ENCODE measurements at places on chromosomes 6 and 20. TPM values are rescaled to one million over a fixed set of nuclear protein-coding genes. Genes with fewer than 3 reads are reported as not detected.

- no peak for DNase-seq
Measured at GRCh38 chr6:107717781-107718180, 106.3 kb downstream of the SCML4 start.

SYTL3 gene
- 13.8 TPM for total RNA-seq

- no peak for DNase-seq
Measured at GRCh38 chr6:159307246-159307790, 138.1 kb downstream of the FNDC1 start.

SOBP gene
- under 0.01 TPM for total RNA-seq

GRCh38 chr6:108587258-108588059 is 26.7 kb downstream of the FOXO3 start:
- peak; percentile 82 for DNase-seq

- peak; percentile 7 for DNase-seq
Measured at GRCh38 chr6:41098366-41098765, 25.6 kb downstream of the NFYA start.

GRCh38 chr20:6533761-6534479 is 233.6 kb upstream of the BMP2 start:
- peak; percentile 51 for DNase-seq

NPBWR2 gene
- total RNA-seq: not detected

HDGFL1 gene
- total RNA-seq: not detected

DNA sequence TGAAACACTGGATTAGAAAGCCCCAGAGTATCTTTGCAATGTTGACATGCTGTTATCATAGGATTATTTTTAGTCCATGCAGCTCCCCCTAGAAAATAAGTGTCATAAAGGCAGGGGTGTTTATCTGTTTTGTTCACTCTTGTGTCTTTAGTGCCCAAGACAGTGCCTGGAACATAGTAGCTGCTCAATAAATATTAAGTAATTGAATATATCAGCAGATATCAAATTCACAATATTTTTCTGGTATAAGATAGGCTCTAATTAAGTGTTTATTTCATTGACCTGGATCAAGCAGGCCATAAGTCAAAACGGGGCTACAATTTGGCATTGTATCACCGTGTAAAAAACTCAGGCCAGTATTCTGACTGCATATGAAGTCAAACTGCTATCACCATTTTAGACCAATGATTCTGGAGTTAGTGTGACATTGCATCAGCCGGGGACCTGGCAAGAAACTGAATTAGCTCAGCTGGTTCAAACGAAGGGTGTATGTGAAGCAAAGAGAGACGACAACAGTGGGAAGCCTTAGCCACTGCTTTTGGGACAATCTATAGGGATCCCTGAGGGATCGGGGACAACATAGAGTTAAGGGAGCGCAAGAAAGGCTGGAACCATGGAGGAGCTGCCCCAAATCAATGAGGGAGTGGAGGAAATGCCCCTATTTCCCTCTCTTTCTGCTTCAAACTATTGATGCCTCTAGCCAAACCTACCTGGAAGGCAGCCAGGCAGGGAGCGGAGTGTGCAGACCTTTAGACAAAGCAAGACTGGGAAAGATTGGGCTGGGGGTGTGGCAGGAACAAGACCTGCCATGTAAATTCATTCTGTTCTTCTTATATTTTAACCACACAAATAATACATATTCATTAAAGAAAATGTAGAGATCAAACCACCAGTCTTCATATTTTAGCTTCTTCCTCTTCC is 112.2 kb downstream of the PLEKHG1 start:
- no peak for DNase-seq

- DNase-seq: peak; percentile 71
Measured at GRCh38 chr20:2879146-2879545, 5.9 kb downstream of the PTPRA start.

- DNase-seq: no peak
Measured at GRCh38 chr6:15509335-15509933, 153.4 kb downstream of the DTNBP1 start.

- no peak for DNase-seq
Measured at GRCh38 chr6:39050453-39051112, 2.0 kb downstream of the GLP1R start.

SNAP25 gene
- total RNA-seq: 0.58 TPM

- no peak for DNase-seq
Measured at GRCh38 chr20:46174469-46175126, 56.5 kb downstream of the CD40 start.

DNA sequence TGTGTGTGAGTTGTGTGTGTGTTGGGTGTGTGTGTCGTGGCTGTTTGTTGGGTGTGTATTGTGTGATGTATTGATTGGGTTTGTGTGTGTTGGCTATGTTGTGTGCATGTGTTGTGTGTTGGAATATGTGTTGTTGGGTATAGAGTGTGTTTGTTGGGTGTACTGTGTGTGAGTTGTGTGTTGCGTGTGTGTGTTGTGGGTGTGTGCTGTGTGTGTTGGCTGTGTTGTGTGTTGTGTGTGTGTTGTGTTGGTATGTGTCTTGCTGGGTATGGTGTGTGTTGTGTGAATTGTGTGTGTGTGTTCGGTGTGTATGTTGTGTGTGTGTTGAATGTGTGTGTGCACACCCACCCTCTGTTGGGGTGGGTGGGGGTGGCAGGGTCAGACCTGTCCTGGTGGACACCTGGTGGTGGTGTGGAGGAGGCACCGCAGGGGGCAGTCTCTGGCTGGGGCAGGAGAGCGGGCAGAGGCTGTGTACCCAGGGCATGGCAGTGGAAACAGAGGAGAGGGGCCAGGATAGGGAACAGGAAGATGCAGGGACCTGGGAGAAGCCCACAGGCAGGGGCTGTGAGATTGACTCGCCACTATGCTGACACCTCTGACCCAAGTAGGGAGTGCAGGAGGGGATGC is 25.5 kb upstream of the PXDC1 start:
- no peak for DNase-seq

GRCh38 chr6:168368066-168368820 is 48.7 kb upstream of the DACT2 start:
- no peak for DNase-seq

GRCh38 chr6:116945809-116946208 is 68.8 kb downstream of the RFX6 start:
- no peak for DNase-seq

DNA sequence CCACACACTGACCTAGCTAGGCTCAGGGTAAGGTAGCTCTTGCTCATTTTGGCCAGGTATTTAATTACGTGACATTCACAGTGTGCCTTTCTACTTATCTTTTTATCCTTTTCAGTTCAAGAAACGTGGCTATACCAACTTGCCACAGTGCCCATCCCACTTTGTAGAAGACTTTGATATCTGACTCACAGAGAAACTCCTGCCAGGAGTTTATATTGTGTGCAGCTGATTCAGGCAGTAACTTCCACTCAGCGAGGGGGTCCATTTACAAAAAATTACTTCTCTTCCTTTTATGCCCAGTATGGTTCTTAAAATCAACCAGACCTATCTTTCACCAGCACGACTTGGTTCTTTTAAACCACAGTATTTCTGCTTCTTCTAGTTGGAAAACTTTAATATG is 75.6 kb downstream of the PRL start:
- no peak for DNase-seq

DNA sequence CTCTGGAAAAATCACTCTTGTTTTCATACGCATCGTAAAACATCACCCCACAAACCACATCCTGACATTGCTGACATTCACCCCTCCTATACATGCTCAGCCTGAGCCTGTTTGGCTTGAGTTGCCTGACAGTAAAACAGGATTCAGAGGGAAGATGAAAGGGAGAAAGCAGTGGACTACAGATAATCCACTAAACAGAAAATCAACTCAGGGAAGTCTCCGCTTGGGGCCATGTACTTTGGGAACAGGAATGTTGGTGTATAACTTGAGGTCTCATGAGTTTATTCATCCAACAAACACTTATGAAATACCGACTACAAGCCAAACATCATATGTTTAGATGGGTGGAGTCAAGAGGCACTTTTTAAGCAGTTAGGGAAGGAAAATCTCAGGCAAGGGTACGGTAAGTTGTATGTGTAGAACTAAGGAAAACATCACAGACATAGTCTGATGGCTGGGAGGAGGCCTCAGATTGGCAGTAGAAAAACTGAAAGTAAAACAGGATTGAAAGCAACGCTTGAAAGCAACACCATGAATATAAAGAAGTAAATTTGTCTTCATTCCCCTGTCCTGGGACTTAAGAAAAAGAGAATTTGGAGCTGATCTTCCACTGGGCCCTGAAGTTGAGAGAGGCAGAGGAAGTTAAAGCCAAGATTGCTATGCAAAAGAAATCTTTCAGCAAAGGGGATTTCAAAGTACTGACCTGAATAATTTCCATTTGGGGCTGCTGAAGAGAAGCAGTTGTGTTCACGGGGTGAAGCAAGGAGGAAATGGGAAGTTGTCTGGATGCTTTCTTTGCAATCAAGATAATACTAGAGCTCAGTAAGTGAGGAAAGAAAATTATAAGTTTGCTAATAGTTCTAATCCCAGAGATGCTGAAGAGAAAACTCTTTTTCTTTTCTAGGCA is 28.8 kb downstream of the PDE7B start:
- peak; percentile 86 for DNase-seq

GRCh38 chr6:134703206-134703605 is 246.7 kb downstream of the ALDH8A1 start:
- DNase-seq: peak; percentile 46

SLC22A2 gene
- total RNA-seq: not detected

- no peak for DNase-seq
Measured at GRCh38 chr6:18055714-18056382, 66.6 kb downstream of the NHLRC1 start.

DNA sequence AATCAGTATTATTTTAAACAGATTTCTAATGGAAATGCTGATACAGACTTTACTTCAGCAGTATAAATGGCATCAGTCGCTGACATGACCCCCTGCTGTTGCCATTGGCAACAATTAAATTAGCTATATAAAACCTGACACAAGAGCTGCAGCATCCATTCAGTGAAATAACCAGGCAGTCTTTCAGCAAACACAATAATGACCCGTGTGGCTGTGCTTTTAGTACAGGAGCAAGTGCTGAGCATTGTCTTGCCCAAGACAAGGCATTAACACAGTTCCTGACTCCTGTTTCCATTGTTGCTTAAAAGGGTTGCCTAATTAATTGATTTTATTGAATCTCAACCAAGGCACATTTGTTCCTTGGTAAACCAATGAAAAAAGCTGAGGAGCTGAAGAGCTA is 382.1 kb downstream of the HACE1 start:
- no peak for DNase-seq

ZNFX1 gene
- 55.8 TPM for total RNA-seq

RAB23 gene
- total RNA-seq: 37.0 TPM

CNR1 gene
- total RNA-seq: not detected

DNA sequence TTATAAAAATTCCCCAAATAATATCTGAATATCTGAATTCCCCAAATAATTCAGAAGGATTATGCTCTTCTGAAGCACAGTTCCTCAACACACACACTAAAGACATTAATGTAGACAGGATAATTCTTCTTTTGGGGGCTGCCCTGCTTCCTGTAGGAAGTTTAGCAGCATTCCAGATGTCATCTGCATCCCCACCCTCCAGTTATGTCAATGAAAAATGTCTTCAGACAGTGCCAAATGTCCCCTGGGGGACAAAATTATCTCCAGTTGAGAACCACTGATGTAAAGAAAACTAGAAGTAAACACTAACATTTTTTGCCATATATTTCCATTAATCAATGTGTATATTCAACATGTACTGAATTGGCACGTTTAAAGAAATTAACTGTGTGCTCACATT is 25.9 kb upstream of the NAA20 start:
- no peak for DNase-seq

- peak; percentile 68 for DNase-seq
Measured at GRCh38 chr6:27293436-27294098, 18.5 kb downstream of the POM121L2 start.

GRCh38 chr6:122755901-122756300 is 23.6 kb upstream of the FABP7 start:
- no peak for DNase-seq

DDRGK1 gene
- 52.6 TPM for total RNA-seq

GRCh38 chr6:25617997-25618396 is 34.0 kb upstream of the SCGN start:
- DNase-seq: no peak

WFDC12 gene
- total RNA-seq: not detected

- DNase-seq: no peak
Measured at GRCh38 chr6:165106261-165106660, 203.1 kb downstream of the C6orf118 start.

GRCh38 chr20:32474717-32474966 is 110.5 kb downstream of the NOL4L start:
- DNase-seq: no peak

UBE2C gene
- 279 TPM for total RNA-seq

GRCh38 chr6:36719126-36719525 is 21.5 kb downstream of the RAB44 start:
- DNase-seq: no peak

DNA sequence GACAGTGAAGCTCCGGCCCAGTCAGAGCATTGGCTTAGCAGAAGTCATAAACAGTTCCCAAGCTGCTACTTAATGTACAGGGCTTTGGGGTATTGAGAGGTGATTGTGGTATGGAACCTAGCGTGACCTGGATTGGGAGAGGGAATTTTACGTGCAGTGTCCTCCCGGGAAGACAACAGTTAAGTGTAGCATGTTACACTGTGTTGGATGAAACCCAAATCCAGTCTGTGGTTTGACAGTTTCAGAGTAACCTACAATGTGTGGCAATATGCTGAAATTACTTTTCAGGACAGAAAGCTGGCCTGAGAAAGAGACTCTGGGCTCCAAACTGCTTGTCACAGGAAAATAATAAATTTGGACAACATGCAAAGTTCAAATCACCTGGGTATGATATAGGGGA is 28.1 kb upstream of the RALGAPA2 start:
- no peak for DNase-seq

DNA sequence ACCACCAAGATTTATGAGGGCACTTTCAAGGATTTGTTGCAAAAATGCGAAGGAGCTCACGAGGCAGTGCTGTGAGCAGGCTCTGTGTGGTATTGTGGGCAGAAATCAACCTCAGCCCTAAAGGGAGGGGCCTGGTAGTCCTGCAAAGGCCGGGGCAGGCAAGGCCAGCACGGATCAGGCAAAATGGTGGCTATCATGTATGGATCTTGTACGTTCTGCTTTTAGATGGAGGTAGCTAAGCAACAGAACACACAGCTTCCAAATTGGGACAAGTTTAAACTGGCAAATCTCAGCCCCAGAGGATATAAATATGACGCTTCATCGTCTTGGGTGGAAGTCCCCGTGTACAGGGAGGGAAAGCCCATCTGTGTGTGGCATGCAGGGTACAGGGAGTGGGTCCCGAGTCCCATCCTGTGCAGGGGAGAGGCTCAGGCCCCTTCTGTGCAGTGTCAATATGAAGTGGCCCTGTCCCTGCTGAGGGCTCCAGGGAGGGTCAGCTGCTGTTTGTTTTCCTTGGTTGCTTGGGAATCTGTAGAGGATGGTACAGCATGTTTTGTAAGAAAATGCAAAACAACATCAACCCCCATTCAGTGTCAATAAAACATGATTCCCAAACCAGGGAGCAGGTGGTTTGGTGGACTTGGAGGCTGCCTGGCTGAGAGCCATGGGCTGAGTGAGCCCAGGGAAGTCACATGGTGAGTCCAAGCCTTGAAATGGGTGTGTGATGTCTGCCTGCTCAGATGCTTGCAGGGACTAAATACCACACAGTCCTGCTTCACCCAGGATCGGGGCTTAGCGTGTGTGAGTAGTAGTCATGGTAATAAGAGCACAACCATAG is 113.0 kb downstream of the SYCP2 start:
- DNase-seq: peak; percentile 73
